ENCODE measurements at places on chromosomes 5 and 9. TPM values are rescaled to one million over a fixed set of nuclear protein-coding genes. Genes with fewer than 3 reads are reported as not detected.

CDC25C gene
- polyA plus RNA-seq, result not detected

BHMT2 gene
- not detected for polyA plus RNA-seq

- DNase-seq, result no peak
Measured at GRCh38 chr5:61647672-61648071, 315.6 kb downstream of the ZSWIM6 start.

DNA sequence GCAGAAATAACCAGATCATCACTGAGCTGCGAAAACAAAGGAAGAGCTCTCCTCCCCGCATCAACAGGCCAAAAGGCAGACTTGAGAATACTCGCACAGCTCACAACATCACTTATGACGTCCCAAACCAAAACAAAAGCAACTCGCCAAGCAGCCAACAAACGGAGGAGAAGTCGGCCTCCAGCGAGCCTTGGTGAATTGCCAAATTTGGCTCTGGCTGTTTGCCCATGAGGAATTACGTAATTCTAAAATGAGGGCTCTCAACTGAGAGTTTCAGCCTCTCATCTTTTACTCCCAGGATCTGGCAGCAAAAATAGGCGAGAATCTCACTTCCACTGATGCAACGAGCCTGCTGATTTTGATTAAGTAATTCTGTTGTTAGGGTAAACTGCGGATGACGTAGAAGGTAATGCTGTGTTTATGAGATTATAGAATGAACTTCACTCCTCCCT, 51.7 kb upstream of the SEMA6A start:
- DNase-seq, result no peak

DNA sequence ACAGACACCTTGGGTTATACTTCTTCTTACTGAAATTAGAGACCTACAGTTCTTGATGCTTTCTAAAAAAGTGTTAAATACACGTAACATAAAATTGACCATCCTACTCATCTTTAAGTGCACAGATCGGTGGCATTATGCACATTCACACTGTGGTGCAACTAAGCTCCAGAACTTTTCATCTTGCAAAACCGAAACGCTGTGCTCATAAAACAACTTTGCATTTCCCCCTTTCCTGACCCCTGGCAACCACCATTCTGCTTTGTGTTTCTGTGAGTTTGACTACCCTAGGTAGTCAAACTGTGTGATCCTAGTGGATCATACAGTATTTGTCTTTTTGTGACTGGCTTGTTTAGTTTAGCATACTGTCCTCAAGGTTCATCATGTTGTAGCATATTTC, 3.9 kb downstream of the MVB12B start:
- DNase-seq, result no peak

- DNase-seq, result no peak
Measured at GRCh38 chr5:133611357-133612248, 738 bp downstream of the FSTL4 start.

DNA sequence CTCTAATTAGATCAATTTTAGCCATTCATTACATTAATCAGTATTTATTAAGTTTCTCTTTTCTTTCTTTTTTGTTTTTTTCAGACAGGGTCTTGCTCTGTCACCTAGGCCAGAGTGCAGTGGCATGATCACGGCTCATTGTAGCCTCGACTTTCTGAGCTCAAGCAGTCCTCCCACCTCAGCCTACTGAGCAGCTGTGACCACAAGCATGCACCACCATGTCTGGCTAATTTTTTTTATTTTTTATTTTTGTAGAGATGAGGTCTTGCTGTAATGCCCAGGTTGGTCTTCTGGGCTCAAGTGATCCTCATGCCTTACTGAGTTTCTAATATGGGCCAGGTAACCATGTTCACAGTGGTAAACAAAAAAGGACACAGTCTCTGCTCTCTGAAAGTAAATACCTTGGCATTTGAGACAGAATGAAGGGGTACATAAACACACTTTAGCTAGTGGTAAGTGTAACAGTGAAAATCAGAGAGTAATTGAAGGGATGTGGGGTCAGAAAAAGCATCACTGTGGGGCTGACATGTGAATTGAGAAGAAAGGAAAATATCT, 336.3 kb downstream of the ADGRV1 start:
- no peak for DNase-seq

- no peak for DNase-seq
Measured at GRCh38 chr9:93280661-93281259, 96.8 kb downstream of the WNK2 start.

DNA sequence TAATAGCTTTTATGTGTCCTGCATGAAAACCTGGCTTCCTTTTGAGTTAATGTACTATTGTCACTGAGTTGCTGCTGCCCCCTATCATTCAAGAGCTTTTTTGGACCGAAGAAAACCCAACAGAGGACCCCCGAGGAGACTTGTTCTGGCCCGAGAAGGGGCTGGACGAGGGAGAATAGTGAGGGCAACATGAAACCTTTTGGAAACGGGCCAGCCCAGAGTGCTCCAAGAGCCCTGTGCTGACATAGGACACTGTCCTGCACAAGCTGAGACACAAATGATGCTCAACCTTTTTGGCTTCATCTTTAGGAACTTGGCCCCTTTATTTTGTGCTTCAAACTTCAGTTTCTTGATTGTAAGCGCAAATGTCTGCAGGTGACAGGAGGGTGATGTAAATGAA, 4.0 kb upstream of the GADD45G start:
- DNase-seq, result no peak

DNA sequence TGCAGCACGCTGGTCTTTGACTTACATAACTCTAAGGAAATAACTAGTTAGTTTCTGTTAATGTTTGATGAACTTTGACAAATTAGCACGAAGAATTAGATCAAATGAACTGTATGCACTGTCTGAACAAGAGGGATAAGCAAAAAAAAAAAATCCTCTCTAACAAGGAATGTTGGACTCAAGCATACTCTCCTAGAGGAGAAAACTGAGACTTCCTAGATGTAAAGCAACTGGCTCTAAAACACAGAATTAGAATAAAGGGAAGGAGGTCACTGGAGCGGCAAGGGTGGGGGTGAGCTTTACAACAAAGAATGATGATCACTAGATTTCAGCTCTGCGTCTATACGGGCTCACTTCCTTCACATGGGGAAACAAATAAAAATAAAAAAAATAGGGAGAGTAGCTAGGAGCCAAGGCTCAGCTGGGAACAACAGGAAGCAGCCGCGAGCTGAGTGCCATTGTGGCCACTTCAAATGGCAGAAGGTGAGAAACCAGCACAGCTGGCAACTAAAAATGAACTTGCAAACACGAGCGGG, 48.7 kb upstream of the CEMIP2 start:
- no peak for DNase-seq

Data from naive thymus-derived CD4-positive, alpha-beta T cell (primary cell).